ENCODE measurements at places on chromosomes 12 and 14.
A peak's percentile ranks its signal among the peaks of the same experiment; 100 is the strongest.

- no peak for DNase-seq
Observed at GRCh38 chr14:31219169-31219568, 11.6 kb upstream of the HECTD1 start.

DNA sequence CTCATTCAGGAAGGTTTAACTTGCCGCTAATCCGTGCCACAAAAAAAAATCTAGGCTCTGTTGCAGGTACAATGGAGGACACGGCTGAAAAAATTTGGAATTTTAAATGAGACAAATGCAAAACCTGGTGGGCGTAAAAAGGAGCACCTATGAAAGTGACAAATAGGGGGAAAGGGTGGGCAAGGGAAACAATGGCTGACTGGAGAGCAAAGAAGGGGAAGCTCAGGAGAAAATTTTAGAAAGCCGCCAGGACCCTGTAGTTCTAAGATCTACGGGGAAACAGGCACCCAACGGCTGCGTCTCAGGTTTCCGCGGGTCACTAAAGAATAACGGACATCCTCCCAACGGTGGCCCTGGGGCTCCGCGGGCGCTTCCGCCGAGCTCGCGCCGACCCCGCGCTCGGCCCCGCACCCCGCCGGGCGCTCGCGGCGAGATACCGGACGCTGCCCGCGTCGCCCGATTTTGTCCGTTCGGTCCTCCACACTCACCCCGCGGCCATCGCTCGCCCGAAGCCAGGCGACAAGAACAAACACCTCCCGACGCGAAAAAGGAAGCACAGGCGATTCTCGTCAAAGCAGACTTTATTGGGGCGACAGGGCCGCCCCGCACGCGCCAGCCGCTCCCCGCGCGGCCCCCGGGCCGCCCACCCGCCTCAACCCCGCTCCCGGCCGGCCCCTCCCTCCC is 1.1 kb upstream of the YY1 start:
- DNase-seq: peak; percentile 80

GRCh38 chr12:77742631-77743030 is 88.1 kb upstream of the NAV3 start:
- DNase-seq: no peak

GRCh38 chr12:4789776-4790175 is 69.6 kb downstream of the GALNT8 start:
- DNase-seq: no peak

DNA sequence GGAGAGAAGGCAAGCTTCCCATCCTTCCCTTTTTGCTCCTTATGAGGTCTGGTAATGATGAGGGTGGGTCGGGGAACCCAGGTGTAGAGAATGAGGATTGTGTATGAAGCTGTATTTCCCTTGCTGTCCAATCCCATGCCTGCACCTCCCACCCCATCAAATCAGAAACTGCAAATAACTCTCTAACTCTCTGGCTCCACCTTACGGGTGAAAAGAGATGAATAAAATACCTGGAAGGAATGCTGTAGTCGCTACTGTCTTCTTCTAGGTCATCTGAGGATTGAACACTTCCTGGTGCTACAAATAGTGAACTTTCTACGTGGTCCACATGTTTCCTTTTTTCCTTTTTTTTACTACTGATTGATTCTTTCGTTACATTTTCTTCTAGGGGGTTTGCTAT is 38.9 kb upstream of the DICER1 start:
- peak; percentile 58 for DNase-seq

- DNase-seq: no peak
Observed at GRCh38 chr12:67977668-67978067, 11.6 kb upstream of the IFNG-AS1 start.

- DNase-seq: peak; percentile 11
Observed at GRCh38 chr12:60752589-60752988, 1156.8 kb downstream of the SLC16A7 start.

- no peak for DNase-seq
Observed at GRCh38 chr12:1795221-1795784, 25.1 kb upstream of the LRTM2 start.

DNA sequence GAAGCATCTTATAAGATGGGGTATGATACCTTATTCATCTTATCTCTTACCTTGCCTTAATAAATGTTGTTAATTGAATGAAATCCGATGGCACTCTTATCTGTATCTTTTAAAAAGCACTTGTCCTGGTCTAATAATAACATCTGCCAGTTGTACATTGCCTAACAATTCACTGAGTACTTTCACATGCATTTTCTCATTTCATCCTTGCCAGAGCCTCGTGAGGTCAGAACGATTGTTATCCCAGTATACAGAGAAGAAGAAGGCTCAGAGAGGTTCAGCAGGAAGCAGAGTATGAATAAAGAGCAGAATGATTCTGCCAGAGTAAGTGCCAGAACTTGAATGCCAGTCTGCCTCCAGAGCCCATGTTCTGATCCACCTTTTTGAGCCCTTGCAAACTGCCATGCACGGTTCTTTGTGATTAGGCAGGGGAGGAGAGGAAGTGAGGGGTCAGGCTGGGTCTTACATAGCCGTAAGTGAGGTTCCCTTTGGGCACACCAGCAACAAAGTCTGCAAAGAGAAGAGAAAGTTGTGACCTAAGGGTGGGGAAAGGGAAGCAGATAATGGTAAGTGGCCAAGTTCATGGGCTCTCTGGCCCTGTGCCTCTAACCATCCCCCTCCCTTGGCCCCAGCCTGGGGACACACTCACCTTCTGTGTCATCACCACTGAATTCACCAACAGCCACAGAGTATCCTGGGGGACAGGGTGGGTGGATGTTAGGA is 11.7 kb downstream of the ITGA5 start:
- no peak for DNase-seq

GRCh38 chr12:90460681-90461080 is 494.3 kb downstream of the CCER1 start:
- DNase-seq: no peak

GRCh38 chr14:32256576-32256975 is 53.5 kb upstream of the RNU6-8 start:
- no peak for DNase-seq

- no peak for DNase-seq
Observed at GRCh38 chr14:80358112-80358511, 146.8 kb upstream of the DIO2 start.

- no peak for DNase-seq
Observed at GRCh38 chr14:70080076-70080475, 108.7 kb downstream of the SLC8A3 start.

GRCh38 chr12:118061011-118061872 is at the start of gene WSB2:
TSS of gene WSB2 (minus strand) at chr12:118061179. CDS start at chr12:118061048, 131 bp downstream.
- DNase-seq: peak; percentile 59

DNA sequence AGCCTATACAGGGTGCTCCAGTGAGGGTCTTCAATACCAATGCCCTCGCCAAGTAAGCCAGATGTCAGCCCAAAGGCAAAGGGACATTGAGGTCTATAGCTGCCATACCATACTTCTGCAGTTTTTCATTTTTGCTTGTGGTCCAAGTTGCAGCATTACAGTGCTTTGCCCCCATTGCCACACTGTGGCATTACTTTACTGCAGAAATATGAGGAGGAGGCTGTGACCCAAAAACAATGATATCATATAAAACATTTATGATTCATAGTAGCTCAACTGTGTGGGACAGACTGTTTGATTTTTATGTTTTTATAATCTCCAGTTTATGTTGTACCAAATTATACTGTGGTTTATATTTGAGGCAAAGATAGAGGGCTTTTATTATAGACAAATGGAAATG is 64.1 kb downstream of the KIAA0586 start:
- no peak for DNase-seq

GRCh38 chr14:50740856-50741255 is 72.8 kb upstream of the SAV1 start:
- no peak for DNase-seq

DNA sequence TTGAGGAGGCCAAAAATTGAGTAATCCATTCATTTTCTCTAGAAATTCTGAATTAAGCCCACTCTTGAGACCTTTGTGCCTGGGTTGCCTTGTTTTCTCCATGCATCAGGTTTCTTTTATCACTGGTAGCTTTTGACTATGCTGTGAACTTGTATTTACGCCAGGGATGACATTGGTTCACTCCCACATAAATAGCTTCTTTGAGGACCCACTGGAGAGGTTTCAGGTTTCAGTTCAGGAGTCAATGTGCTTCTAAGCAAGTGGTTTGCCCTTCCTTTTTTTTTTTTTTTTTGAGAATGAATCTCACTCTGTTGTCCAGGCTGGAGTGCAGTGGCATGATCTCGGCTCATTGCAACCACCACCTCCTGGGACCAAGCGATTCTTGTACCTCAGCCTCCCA is 10.2 kb upstream of the SLC17A8 start:
- no peak for DNase-seq

DNA sequence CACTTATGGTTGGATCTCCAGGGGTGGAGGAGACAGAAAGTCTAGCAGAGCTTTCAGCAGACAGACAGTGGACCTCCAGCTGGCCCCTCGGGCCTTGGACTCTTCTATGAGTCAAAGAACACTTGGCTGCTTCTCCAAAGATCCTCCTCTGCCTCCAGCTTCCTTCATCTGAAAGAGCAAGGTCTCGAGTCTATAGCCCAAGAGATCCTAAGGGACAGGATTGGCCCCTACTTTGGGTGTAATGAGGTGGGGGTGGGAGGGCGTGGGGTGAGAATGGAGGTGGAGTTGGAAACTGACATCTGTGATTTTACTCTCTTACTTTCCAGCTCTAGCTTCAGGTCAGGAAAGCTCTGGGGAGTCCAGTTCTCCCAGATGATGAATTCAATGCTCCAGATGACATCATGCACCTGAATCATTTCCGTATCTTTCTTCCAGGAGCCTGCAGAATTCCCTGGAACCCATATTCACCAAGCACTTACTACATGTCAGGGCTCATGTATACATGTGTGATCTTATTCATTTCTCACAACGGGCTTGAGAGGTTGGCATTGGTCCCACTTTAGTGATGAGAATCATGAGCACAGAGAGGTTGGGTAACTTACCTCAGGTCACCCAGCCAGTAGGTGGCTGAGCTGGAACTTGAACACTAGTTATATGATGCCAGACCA is 10.2 kb upstream of the PGF start:
- no peak for DNase-seq

- DNase-seq: peak; percentile 41
Observed at GRCh38 chr12:11576104-11576503, 73.4 kb upstream of the ETV6 start.

DNA sequence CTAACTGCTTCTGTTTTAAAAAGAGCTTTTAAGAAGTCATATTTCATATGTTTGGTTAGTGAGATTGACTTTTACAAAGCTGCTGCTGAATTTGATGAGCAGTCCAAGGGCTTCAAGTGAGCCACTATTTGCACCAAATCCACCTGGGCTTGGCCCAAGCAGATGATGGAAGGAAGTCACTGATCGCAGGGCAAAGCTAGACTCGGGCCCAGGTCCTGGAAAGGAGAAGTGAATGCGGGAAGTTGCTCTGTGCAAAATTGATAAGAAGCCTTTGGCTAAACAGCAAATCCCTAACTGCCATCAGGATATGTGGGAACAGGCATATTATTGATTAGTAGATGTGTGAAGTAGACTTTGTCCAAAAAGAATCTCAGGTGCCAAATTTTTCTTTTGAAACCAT is 30.5 kb downstream of the PLXNC1 start:
- peak; percentile 30 for DNase-seq

GRCh38 chr14:45133683-45134050 is 614 bp downstream of the FKBP3 start:
- DNase-seq: no peak

- DNase-seq: peak; percentile 33
Observed at GRCh38 chr14:80364274-80364673, 153.0 kb upstream of the DIO2 start.

DNA sequence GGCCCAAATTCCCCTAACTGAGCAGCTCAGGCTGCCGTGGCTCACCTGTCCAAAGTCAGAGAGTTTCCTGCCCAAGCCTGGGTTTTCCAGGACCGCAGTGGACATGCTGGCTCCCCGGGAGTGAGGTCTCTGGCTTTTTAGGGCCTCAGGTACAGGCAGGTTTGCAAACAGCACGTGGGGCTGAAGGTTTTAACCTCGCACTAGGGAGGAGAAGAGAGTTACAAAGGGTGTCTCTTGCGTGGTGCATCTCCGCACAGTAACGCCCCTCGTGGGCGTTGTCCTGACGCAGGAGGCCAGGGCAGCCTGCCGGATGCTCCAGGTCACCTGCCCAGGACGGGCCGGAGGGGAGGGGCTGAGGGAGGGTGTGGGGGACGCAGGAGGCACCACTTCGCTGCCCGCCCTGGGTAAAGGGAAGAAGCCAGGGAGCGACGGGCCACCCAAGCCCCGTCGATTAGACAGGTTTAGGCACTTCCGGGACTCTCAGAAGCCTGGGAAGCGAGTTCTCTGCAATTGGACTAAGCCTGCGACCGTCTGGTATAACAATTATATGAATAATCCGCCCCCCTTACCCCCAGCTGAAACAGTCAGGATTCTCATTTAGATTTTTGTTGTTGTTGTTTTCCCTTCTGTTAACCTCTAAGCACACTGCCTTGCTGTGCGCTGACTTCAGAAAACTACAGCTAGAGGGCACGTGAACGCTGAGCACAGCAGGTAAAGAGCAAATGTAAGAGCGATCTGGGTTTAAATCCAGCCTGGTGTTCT is at the start of gene PAH:
PAH (minus strand) TSS at position 219 of the 762 bp plus-strand sequence; CDS start at position 105, 114 bp downstream.
- DNase-seq: peak; percentile 15

GRCh38 chr14:38212111-38212510 is 4.4 kb downstream of the SSTR1 start:
- DNase-seq: no peak

DNA sequence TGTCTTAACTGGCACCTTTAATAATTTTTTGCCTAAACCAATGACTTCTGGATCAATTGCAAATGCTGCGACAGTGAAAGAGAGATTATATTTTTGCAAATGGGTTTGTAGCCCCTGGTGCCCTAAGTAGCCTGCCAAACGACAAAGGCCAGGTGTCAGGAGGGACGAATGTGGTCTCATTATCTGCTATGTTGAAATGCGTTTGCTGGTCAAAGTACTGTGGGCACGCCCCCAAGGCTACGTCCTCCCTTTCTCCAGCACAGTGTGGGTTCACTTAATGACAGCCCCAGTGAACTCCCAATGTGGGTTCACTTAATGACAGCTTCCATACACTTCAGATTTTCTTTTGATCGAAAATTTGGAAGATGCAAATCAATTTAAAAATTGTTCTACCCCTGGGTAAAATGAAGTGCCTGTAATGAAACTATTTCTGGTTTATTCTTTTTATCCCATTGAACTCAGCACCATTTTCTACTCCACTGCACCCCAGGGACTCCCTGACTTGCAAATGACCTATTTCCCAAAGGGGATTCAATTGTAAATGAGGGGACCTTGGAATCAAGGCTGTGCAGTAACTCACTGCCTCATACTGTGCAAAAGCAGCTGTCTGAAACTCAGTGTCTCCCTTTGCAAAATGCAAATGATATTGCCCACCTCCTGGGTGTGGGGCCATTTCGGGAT is 1.4 kb downstream of the SERPINA11 start:
- no peak for DNase-seq

GRCh38 chr14:64707661-64708060 is 3.4 kb downstream of the PLEKHG3 start:
- peak; percentile 61 for DNase-seq
